ENCODE measurements at places on chromosomes 4 and X.

DNA sequence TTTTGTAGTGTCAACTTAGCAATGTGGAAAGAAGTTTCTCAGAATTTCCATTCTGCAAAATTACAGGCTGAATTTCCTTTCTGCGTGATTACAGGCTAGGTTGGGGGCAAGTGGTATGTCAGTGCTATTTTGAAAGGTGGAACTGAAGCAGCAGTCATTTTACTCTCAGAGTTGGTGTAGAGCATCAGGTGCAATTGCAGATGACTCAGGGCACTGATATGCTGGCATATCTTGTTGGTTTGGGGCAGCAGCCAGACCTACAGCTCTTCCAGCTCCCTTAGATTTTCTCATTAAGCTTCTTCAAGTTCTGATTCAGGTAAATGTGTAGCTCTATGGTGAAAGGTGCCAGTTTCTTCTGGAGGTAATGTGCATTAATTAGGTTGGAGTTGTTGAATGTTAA lies 930.7 kb upstream of the PCDH10 start:
- DNase-seq: no peak

GRCh38 chr4:174156239-174156826 lies 127.1 kb downstream of the FBXO8 start:
- peak; percentile 16 for DNase-seq

GRCh38 chr4:165461159-165461821 lies 82.5 kb downstream of the CPE start:
- DNase-seq: no peak

DNA sequence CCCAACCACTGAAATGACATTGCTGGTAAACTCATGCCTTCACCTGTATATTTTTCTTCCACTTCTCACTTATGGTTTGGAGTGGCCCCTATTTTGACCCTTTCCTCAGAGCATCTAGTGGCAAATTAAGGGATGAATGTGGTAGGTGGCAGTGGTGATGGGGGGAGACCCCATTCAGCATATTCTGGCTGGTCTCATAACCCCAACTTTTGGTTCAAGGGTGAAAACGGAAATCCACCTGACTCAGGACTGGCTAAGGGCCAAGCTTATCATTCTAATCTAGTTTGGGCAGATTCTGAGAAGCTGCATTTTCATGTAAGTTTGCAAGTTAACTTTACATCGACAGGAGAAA lies 47.0 kb upstream of the NSUN7 start:
- DNase-seq: no peak

- DNase-seq: no peak
Measured at GRCh38 chr4:17511051-17511450, 839 bp downstream of the QDPR start.

- no peak for DNase-seq
Measured at GRCh38 chr4:147607471-147607870, 9.7 kb upstream of the TMEM184C start.

GRCh38 chr4:108492816-108493595 lies 127.4 kb upstream of the RPL34 start:
- no peak for DNase-seq

DNA sequence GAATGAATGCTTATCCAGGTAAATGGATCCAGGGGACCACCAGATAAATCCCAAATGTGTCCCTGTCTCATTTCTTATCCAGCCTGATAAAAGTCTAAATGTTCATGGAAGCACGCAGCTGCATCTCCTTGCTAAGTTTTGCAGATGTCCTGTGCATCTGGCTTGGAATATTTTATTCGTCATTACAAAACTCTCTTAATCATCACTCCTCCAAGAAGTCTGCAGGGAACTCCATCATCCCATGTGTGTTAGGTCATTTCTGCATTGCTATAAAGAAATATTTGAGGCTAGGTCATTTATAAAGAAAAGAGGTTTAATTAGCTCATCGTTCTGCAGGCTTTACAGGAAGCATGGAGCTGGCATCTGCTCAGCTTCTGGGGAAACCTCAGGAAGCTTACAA lies 297.2 kb downstream of the HS3ST1 start:
- no peak for DNase-seq

GRCh38 chr4:122796801-122797404 lies 29.7 kb upstream of the FGF2 start:
- DNase-seq: no peak

- DNase-seq: no peak
Measured at GRCh38 chrX:53449632-53450031, 15.5 kb upstream of the HSD17B10 start.
